Activated T-helper 1 cell treated with anti-CD3 and anti-CD28 coated beads, Interleukin-2, amount 50 U/mL, for 16 hours (primary cell): ENCODE measurements at places on chromosomes 2 and 18.

DNA sequence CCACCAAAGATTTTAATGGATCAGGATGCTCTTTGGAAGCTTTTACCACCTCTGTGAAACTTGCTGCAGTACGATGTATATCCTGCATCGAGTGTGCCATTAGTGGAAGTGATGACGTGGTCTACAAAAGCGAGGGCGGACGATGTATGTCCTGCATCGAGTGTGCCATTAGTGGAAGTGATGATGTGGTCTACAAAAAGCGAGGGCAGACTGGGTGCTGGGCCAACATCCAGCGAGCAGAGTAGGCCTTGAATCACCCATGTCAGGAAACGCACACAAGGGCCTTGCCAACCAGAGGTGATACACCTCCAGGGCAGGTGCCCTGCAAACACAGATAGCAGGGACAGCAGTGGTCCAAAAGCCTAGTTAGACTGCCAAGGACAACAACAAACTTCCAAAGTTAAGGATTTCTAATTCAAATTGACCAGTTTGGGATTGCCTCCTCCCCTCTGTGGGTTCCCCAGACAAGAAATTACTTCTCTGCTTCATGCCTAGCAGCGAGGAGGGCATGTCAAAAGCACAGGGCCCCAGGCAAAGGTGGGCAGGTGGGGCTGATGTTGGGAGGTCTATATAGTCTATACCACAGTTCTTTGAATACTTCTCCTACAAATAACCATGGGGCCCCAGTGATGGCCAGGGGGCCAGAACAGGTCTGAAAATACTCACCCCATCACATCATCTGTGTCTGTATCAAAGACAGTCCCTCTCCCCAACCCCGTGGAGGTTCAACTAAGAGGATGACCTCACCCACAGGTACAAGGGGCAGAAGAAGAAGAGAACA lies 70.2 kb downstream of the ADD2 start:
- no peak for DNase-seq

- no peak for DNase-seq
Measured at GRCh38 chr2:159946326-159946999, 116.0 kb downstream of the PLA2R1 start.

DNA sequence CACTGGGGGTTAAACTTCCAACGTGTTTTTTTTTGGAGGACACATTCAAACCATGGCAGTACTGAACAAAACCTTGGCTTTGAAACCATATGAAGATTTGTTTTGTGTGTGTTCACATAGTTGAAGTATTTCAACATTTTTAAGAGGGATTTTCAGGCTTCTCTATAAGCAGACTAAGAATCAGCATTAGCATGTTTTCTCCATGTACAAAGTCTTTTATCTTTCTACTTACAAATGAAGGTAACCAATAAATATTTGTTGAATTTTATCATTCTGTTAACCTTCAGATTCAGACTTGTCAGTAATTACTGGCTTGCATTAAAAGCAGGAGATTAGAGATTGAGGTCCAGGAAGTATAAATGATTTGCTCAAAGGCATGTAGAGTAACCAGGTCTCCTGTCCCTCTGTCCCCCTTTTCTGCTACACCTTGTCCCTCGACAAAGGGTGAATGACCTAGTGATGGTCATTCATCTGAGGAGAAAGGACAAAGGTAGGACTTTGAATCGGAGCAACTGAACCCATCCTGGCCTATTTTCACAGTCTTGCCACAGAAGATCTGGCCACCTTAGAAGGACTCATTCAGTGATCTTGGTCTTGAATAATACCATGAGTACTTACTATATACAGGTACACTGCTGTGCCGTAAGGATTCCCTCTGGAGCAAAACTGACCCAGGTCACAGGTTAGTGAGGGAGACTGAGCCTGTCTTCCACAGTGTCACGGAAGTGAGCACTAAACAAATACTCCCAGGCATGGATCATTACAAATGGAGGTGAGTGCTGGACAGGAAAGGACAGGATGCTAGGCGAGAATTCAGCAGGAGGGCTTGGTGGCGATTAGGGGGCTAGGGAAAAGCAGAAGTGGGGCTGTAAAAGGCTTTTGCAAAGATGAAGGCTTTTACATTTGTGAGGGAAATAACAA lies 2.2 kb upstream of the MYCN start:
- DNase-seq, result no peak

- DNase-seq, result no peak
Measured at GRCh38 chr2:105744909-105745853, at the start of gene NCK2. Gene NCK2, plus strand, starts transcription at chr2:105744912. Its CDS starts 110,152 bp downstream, at chr2:105855064.

- no peak for DNase-seq
Measured at GRCh38 chr2:201072201-201072530, 365 bp downstream of the NDUFB3 start.

DNA sequence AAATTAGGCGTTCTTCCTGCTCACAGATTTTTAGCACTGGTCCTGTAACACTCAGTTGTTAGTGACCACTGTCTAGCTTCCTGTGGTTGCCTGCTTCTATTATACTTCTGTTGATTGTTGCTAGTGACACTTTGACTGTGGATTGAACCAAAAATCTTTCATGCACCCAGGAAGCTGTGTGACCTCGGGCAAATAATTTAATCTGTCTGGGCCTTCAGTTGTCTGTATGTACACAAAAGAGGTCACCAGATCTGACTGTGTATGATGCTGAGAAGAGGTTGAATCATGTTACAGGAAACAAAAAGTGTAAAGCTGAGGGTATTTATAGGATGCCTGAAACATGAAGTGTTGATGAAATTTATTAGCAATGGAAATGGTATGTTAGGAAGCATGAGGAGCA lies 12.7 kb downstream of the ICOS start:
- no peak for DNase-seq

DNA sequence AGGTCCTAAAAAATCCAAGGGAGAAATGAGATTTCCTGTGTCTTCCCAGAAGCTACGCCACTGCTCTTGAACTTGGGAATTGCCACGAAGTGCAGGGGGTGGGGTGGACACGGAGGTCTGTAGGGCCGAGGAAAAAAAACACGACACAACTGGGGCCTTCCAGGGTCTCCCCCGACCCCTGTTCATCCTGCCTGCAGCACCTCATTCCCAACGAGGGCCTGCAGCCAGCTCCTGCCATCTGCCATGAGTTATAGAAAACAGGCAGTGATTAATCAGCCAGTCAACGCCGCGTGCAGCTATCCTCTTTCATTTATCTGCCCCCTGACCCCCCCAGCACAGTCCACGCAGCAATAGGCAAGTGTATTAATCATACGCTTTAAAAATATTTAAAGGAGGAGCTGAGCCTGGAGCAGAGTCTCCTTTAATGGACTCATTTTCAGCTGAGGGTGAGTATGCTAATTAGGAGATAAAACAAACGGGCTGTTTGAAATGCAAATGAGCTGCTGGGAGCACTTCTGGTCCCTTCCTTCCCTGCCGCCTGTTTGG lies 209.9 kb downstream of the TFCP2L1 start:
- DNase-seq, result no peak

- peak; percentile 65 for DNase-seq
Measured at GRCh38 chr2:68908392-68908970, 37.3 kb upstream of the BMP10 start.
